CD8-positive, alpha-beta memory T cell (primary cell): ENCODE measurements at places on chromosomes 4 and X.

- DNase-seq: no peak
Observed at GRCh38 chr4:109532182-109532581, 27.9 kb upstream of the MCUB start.

- no peak for DNase-seq
Observed at GRCh38 chr4:44912980-44913379, 186.6 kb upstream of the GNPDA2 start.

- DNase-seq: no peak
Observed at GRCh38 chr4:43757147-43757546, 691.5 kb downstream of the KCTD8 start.

GRCh38 chr4:179941911-179942310 lies 2301.3 kb upstream of the TENM3 start:
- no peak for DNase-seq
